ENCODE measurements at places on chromosomes 2 and 18.

- peak; percentile 46 for DNase-seq
Observed at GRCh38 chr2:190882856-190883582, 2.4 kb downstream of the GLS start.

- DNase-seq, result no peak
Observed at GRCh38 chr2:16391986-16392385, 273.6 kb downstream of the CYRIA start.

DNA sequence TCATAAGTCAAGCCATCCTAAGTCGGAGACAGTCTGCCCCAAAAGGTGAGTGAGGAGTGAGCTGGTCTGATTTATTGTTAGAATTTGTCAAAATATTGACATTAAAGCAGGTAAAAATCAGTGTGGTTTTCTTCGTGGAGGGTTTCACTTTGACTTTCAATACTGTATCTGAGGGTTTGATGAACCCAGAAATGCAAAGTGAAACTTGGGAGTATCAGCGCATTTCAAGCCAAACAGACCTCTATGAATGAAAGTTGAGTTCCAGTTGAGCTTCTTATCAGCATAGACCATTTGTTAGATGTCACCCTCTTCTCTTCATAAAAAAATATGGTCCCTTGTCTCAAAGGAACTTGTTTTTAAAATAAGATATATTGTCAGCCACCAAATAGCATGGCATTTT, 21.7 kb upstream of the CXCR4 start:
- DNase-seq, result no peak

DNA sequence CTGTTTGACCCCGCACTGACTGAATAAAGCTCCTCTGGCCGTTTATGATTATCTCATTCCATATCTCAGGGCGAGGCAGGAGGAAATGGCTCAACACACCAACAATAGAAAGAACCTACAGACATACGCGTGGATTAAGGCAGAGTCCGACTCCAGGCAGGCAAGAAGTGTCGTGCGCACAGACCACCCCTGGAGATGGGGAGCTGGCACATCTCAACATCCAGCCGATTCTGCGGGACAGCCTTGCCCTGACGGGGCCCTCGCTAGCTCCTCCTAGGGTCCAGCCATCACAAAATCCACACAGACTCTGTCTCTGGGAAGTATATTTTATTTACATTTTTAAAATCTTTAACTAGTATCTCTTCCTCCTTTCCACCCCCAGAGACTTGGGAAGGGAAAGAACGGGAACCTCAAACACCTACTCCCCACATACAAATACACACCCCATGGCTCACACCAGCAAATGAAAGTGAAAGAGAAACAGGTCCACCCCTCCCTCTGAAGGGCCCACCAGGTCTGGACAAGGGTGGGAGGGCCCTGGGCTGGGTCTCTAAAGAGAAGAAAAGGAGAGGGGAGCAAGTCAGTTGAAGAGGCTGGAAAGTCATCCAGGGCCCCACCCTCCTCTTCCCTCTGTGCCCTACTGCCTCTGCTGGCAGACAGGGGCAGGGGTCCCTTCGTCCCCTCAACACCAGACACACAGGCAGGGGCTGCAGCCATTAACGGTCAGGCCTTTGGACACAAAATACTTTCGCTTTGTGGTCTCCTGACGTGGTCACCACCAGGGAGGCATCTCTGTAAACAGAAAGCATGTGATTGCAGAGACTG, 3.2 kb downstream of the GPBAR1 start:
- no peak for DNase-seq

DNA sequence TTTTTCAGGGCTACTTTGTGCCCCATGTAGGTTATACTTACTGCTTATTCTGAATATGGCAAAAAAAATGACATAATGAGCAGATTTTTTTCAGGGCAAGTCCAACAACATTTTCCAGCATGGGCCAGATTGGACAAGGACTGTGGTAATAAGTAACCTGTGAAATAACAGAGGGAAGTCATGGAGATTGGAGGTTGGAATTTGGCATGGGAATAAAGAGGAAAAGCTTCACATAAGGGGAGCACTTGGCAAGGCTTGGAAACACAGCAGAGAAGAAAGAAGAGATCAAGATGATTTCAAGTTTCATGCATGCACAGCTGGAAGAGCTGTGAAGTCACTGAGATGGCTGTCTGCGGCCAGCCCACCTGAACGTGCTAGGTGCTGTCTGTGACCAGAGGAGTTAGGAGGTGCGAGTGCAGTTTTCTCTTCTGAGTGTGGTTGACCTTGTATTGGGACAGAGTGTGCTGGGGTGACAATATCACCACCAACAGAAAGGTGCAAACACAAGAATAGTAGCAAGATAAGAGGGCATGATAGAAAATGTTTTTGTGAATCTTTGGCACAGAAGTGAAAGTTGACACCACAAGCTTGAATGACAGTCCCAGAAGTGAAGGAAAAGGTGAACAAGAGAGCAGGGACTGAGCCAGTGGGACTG, 71.1 kb upstream of the DSC1 start:
- no peak for DNase-seq

GRCh38 chr18:75075016-75075305, 134.0 kb downstream of the PTGR3 start:
- DNase-seq, result no peak

DNA sequence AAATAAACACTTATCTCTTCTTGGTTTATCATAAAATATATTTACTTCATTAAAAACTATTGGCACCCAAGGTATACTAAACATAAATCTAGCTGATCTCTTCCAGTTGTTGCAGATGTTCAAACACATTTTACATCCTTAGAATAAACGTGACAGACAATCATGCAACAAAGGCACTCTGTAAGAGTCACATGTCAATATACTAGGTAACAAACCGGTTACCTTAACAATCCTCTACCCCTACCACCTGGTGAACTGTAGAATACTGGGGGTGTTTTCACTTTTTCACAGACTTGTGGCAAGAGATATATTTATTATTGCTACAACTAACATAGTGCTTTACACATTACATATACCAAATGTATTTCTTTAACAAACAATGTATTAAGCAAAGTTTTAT, 15.8 kb downstream of the STK17B start:
- no peak for DNase-seq

DNA sequence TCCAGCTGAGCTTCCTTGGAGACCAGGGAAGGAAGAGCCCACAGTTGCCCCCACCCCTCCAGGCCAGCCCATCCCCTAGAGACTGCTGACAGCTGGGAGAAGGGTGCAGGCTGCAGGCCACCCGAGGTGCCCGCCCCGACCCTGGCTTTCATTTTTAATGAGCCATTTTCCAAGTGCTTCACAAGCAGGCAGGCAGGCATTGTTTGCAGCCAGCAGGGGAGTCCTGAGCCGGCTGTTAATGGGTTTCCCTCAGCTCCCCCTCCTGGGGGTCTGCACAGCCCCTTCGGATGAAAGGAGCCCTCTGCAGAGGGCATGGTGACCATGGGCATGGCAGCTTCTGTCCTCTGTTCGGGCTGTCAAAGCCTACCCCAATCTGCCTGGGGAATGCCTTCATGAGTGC, 94.5 kb downstream of the ZBTB7C start:
- DNase-seq, result no peak

- no peak for DNase-seq
Observed at GRCh38 chr2:177141866-177142265, 70.7 kb upstream of the HNRNPA3 start.

DNA sequence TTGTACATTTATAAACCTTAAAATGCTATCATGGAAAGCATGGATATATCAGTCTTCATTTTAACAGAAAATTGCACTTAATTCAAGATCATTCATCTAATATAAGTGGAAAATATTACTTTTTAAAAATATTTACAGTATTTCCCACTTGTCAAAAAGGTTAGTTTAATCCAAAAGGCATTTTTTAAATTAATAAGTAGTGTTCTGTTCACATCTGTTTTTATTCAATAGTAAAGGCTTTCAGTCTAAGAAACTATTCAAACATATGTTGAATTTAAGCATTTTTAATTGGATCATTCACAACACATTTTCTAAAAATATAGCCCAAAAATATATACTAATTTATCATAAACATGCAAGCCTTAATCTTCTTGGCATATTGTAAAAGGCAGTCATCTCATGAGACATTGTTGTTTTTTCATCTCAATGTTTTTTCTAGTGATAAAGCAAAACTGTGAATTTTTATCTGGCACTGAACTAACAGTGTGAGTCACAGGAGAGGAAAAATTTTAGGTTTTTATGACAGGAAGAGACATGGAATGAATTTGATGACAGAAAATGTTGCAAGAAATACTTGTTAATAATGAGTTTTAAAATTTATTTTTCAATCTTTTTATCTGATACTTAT, 1642.5 kb upstream of the TMEFF2 start:
- no peak for DNase-seq

DNA sequence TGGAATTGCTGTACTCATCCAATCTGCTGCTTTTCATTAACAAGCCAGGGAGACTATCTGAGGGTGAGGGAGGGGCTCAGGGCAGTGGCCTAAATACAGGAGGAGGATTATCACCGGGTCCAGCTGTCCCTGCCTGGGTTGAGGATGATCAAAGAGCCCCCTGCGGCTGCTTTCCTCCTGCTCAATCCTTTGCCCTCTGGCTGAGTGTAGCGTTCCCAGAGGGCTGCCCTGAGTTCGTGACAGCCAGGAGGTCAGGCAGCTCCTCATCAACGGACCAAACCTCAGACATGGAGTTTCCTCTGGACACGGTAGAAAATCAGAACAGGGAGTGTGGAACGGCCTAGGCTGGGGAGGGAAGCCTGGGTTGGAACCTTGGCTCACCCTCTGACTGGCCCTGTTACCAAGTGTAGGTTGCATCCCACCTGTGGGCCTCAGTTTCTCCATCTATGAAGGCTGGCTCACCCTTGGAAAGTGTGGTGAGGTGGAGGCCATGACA, 23.5 kb downstream of the CIB4 start:
- DNase-seq, result no peak

GRCh38 chr2:226655871-226656270, 143.7 kb downstream of the IRS1 start:
- no peak for DNase-seq

DNA sequence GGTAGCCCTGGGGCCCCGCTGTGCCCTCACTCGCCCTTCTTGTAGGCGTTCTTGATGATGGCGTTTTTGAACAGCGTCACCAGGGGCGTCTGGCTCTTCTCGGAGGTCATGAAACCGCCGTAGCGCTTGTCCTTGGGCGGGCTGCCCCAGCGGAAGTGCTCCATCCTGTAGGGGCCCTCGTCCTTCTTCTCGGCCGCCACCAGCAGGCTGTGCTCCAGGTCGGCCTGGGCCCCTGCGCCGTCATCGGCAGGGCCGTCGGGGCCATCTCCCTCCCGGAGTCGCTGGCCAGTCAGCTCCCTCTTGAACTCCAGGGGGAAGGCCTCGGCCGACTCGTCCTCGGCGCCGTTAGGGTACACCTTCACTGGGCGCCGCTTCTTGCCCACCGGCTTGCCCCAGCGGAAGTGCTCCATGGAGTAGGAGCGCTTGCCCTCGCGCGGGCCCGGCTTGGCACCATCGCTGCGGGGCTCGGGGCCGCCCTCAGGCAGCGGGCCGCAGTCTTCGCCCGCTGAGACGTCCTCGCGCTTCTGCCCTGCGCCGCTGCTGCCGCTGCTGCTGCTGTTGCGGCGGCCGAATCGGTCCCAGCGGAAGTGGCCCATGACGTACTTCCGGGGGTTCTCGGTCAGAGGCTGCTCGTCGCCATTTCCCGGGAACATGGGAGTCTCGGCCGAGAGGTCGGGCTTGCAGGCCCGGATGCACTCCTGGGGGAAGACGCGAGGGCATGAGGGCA, 7.2 kb downstream of the POMC start:
- DNase-seq, result no peak

DNA sequence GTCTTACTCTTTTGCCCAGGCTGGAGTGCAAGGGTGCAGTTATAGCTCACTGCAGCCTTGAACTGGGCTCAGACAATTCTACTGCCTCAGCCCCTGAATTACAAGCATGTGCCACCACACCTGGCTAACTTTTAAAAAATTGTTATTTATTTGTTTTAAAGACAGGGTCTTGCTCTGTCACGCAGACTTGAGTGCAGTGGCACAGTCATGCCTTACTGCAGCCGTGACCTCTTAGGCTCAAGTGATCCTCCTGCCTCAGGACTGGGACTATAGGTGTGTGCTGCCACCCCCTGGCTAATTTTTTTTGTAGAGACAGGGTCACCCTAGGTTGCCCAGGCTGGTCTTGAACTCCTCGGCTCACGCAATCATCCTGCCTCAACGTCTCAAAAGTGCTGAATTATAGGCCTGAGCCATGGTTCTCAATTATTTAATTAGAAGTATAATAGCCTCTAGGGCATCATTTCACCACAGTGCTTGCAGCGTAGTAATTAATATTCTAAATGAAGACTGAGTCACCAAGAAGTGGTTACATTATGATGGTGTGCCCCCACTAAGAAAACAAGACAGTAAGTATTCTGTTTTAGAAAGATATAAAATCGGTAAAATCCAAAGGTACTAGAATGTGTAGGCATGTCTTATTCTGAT, 69.6 kb downstream of the EML4 start:
- peak; percentile 29 for DNase-seq

DNA sequence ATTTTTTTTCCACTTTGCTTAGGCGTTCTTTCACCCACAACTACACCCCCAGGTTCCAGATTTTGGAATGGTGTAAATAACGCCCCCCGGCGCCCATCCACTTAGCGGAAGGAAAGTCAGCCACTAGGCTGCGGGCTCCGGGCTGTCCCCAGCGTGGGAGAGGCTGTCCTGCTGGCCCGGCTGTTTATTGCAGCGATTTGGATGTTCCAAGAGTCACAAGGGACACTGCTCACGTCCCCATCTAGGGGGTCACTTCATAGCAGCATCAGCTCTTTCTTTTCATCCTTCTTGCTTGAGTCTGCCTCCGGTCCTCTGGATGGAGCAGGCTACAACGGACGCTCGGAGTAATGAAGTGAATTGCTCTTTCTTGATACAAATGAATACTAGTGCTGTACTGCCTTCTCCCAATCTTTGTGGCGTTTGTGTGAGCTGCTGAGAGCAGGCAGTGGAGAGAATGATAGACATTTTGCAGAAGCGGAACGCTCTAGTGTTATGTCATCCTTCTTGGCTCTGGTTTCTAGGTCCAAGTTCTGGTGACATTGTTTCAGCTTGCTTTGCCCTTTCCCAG, 50.7 kb upstream of the PAIP2B start:
- peak; percentile 93 for DNase-seq

All from pons (tissue), 1 donor.